ENCODE measurements at places on chromosomes 5 and 9.

DNA sequence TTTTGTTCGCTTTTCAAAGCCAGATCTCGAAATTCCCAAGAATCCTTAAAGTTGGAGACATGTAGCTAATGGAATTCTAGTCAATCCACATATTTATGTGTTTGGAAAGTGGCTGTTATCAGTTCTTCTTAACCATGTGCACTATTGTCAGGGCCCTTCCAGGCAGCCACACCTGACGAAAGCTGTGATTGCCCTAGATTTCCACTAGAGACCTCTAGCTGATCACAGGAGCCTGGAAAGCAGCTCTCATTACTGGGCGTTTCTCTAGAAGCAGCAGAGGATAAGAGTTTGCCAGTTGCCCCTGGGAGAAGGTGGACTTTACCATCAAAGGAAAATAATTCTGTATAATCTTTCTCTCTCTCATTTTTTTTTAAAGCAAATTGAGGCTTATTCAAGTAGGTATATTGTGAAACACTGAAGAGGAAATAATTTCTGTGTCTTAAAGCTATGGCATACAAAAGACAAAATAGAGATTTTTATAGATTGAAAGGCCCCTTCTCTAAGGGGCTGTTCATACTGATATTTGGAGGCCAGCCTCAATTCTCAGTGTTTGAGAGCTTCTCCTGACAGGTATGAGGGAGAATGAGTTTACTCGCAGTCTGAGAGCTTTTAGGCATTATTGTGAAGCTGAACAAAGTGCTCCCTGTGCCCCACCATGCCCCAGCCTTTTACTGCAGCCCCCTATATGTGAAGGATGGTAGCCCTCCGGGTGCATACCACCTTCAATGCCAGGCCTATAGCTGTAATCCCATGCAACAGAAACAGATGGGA lies 405.4 kb upstream of the ACTBL2 start:
- DNase-seq = no peak

- DNase-seq = no peak
Observed at GRCh38 chr9:124870723-124871122, 8.8 kb downstream of the ARPC5L start.

DNA sequence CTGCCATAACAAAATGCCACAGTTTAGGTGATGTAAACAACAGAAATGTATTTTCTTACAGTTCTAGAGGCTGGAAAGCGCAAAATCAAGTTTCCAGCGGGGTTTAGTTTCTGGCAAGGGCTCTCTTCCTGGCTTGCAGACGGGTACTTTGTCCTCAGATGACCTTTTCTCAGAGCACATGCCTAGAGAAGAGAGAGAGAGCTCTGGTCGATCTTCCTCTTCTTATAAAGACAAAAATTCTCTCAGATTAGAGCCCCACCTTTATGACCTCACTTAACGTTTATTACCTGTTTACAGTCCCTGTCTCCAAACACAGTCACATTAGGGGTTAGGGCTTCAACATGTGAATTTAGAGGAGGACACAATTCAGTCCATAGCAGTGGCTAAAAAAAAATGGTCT lies 119.7 kb downstream of the CETN3 start:
- no peak for DNase-seq

DNA sequence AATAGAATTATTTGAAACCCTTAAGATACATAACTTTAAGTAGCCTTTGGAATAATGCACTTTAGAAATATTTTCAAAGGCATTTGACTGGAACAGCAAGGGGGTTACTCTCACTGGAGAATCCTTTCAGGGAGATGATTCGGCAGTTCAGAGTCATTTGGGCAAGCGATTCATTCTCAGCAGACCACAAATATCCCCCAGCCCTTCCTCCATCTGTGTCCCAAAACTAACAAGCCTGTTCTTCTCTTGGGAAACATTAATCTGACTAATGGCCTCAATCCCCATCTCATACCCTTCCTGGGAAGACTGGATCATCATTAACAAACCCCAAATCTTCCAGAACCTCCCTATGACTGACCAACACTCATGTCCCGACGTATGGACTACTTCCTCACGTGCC lies 65.8 kb upstream of the S1PR3 start:
- no peak for DNase-seq

- no peak for DNase-seq
Observed at GRCh38 chr9:109872901-109873300, 92.9 kb downstream of the PALM2AKAP2 start.

GRCh38 chr5:24642022-24642421 lies 2.8 kb downstream of the CDH10 start:
- DNase-seq = no peak

GRCh38 chr5:87399720-87400119 lies 13.0 kb downstream of the CCNH start:
- no peak for DNase-seq
